Stimulated activated CD4-positive, alpha-beta T cell treated with anti-CD3 and anti-CD28 coated beads, Interleukin-15, amount 100 ng/mL, for 24 hours (primary cell): ENCODE measurements at places on chromosomes 4 and X.

DNA sequence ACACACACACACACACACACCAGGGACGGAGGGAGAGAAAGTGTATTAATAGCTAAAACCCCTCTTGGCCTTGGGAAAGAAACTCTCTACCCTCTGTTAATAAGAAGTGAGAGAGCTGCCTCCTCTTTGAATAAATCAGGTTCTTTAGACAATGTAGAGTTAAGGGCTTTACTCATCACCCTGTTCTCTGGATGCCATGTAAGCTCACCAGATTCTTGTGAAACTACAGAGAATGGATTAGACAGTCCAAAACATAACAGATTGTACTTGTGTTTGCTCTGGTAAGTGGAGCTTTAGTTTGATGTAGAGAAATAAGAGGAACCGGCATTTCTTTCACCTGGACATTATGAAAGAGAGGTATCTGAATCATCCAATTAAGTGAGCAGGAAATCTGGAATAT lies 263.2 kb downstream of the DMD start:
- no peak for DNase-seq

- no peak for DNase-seq
Observed at GRCh38 chrX:113001836-113002235, 161.2 kb upstream of the AMOT start.

GRCh38 chr4:23333946-23334878 lies 555.6 kb downstream of the PPARGC1A start:
- DNase-seq: peak; percentile 24

- peak; percentile 9 for DNase-seq
Observed at GRCh38 chr4:128068918-128069317, 7.8 kb downstream of the LARP1B start.

- DNase-seq: no peak
Observed at GRCh38 chr4:43456383-43456782, 563.9 kb downstream of the GRXCR1 start.

DNA sequence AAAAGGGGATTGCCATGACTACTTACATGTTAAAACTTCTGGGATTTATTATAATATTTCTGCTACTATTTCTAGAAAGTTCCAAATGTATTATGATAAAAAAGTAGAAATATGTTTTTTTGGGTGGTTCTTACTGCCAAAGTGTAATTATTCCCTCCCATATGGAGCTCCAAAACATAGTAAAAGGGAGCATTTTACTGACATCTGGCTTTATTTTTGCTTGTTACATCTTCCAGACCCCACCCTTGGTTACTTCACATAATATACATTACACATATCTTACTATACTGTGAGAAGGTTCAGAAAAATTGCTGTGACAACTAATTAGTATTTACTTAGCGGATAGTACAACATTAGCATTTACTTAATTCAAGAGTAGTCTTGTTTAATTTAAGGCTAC lies 205.1 kb upstream of the TLL1 start:
- no peak for DNase-seq

DNA sequence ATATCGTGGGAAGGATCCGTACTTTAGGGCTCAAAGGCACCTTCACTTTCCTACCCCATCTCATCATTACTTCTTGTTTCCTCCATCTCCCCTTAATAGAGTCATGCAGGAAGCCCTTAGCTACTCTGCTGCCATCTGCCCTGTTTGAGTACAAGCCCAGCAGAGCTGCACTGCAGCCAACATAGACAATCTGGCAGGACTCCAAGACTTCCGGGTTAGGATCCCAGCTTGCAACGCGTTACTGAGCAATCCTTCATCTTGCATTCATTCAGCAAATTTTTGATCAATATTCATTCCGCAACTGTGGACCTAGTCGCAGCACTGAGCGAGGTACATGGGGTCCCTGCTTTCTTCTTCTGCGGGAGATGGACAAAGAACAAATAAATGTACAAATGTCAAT lies 344.9 kb downstream of the BCOR start:
- no peak for DNase-seq

GRCh38 chr4:2245787-2246275 lies 3.9 kb upstream of the HAUS3 start:
- no peak for DNase-seq
